M059J (cell line): ENCODE measurements at places on chromosomes 2 and 18. TPM values are rescaled to one million over a fixed set of nuclear protein-coding genes. Genes with fewer than 3 reads are reported as not detected.

Gene SCYGR4
- total RNA-seq: not detected in 2 replicates

Gene THSD7B
- 0.05 and 0.12 TPM in 2 replicates for total RNA-seq

Gene TXNDC9
- total RNA-seq: 79.4 and 83.6 TPM in 2 replicates

Gene CEP192
- 22.8 and 26.1 TPM in 2 replicates for total RNA-seq

Gene VAMP5
- total RNA-seq: 15.1 and 22.3 TPM in 2 replicates

Gene VWC2L
- total RNA-seq: 0.02 TPM in 1 of 2 replicates, not detected in the other

Gene CACNB4
- 0.12 TPM in 1 of 2 replicates, not detected in the other for total RNA-seq

Gene ITGB6
- total RNA-seq: 0.49 and 1.6 TPM in 2 replicates

Gene CABLES1
- total RNA-seq: 5.0 and 9.0 TPM in 2 replicates

Gene DSEL
- total RNA-seq: 26.3 and 40.3 TPM in 2 replicates

Gene C2orf80
- total RNA-seq: not detected in 2 replicates

Gene SCN3A
- 0.39 and 0.67 TPM in 2 replicates for total RNA-seq

Gene DUSP19
- 0.98 and 2.4 TPM in 2 replicates for total RNA-seq

Gene ECEL1
- not detected in 2 replicates for total RNA-seq

Gene LYPD6
- total RNA-seq: 6.9 and 11.3 TPM in 2 replicates

Gene ACTG2
- total RNA-seq: 0.89 and 2.5 TPM in 2 replicates

Gene COL4A4
- 0.22 and 0.89 TPM in 2 replicates for total RNA-seq

Gene STEAP3
- 9.8 and 13.9 TPM in 2 replicates for total RNA-seq

Gene CXCR1
- total RNA-seq: not detected in 2 replicates

Gene KCNJ13
- total RNA-seq: not detected in 2 replicates

Gene SMCHD1
- total RNA-seq: 35.4 and 38.3 TPM in 2 replicates

Gene RIT2
- 0.37 and 0.79 TPM in 2 replicates for total RNA-seq

Gene CHRND
- total RNA-seq: not detected in 2 replicates
